Renal cortical epithelial cell (primary cell): ENCODE measurements at places on chromosomes 6 and 20. TPM values are rescaled to one million over a fixed set of nuclear protein-coding genes. Genes with fewer than 3 reads are reported as not detected.
A peak's percentile ranks its signal among the peaks of the same experiment; 100 is the strongest.

GRCh38 chr6:97174471-97174870 is 108.5 kb downstream of the MMS22L start:
- no peak for DNase-seq

DNA sequence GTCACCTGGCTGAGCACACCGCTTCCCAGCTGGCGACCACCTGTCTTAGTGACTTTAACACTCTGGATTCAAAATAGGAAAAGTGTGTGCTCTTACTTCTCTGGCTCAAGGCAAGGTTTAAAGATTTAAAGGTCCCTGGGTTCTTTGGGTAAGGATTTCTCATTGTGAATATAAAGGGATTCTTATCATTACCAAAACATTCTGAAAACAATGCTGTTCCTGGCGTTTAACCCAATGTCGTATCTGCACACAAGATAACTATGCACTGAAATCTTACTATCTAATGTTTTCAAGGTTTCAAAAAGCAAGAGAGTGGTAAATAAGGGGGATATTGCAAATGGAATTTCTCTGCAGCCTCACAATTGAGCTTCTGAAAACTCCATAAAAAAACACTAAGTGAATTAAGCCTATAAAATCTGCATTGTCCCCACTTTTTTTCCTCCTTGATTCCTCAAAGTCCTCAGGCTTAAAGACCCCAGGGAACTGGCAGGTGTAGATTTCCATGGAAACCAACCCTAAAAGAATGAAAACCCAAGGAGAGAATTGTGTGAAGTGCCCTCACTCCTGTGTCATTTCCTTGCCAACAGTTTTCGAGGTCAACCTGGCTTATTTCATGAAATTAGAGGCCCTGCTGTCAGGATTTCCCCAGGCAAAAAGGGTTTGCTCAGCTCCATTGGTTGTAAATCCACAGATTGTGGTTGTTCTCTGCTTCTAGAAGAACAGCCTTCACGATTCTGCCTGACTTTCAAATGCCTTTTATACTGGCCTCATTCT is 44.0 kb downstream of the BMP2 start:
- no peak for DNase-seq

GRCh38 chr20:19807946-19808330 is 49.9 kb downstream of the RIN2 start:
- DNase-seq = no peak

DNA sequence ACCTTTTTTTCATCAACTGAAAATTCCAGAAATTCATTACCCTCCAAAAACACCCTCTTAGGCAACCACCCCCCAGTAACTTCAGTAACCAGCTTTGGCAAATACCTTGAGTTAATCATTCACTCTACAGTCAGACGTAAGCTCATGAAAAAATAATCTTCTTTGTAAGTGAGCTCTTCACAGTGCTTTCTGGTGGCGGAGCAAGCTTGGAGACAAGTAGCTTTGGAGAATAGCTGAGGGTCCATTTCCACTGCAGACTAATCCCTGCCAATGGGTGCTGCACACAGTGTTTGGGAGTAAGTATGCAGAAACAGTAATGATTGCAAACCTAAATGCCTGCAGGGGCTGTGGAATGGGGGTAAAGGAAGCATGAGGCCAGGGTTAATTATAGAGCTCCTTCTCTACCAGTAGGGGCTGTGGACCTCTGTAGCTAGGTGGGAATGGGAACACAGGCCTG is 56.8 kb upstream of the HINT3 start:
- DNase-seq = peak; percentile 95

GRCh38 chr20:62990306-62990825 is 16.4 kb downstream of the BHLHE23 start:
- no peak for DNase-seq

- no peak for DNase-seq
Measured at GRCh38 chr20:56440346-56441007, 27.9 kb upstream of the RTF2 start.

DNA sequence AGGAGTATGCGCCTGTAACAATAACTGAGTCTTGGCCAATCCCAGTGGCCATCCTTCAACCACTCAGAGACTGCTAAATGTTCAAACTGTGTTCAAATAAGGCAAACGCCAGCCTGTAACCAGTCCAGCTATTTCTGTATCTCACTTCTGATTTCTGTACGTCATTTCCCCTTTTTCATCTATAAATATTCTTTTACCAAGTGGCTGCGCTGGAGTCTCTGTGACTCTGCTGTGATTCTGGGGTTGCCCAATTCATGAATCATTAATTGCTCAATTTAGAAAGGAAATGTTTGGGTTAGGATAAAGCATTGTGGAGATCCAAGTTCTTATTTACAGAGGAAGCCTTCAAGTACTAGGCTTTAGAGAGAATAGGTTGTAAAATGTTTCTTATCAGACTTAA is 89.8 kb upstream of the UST start:
- no peak for DNase-seq

- peak; percentile 77 for DNase-seq
Measured at GRCh38 chr6:18400831-18401446, 13.8 kb downstream of the RNF144B start.

DNA sequence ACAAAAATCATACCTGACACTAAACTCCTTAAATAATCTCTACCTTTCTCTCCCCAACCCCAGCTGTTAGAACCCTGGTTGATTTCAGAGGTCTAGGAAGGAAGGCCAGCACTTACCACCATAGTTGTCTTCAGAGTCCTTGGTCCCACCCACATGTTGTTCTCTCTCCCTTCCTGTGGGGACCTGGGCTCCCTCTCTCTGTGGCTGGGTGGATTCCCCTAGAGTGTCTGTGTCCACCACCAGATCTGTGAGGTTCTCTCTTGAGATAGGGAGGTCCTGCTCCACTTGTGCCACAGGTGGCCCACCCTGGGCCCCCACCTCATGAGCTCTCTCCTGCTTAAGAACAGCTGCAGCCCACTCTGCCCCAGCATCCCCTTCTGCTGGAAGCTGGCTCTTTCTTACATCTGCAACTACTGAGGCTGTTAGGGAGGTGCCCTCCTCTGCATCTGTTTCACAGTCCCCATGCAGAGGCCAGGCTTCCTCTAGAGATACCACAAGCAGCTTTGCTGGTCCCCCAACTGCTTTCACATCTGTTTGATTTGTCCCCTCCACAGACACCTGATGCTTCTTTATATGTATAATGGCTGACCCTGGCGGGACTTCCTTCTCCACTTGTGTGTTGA is 5.2 kb downstream of the MDC1 start:
- DNase-seq = no peak

DNA sequence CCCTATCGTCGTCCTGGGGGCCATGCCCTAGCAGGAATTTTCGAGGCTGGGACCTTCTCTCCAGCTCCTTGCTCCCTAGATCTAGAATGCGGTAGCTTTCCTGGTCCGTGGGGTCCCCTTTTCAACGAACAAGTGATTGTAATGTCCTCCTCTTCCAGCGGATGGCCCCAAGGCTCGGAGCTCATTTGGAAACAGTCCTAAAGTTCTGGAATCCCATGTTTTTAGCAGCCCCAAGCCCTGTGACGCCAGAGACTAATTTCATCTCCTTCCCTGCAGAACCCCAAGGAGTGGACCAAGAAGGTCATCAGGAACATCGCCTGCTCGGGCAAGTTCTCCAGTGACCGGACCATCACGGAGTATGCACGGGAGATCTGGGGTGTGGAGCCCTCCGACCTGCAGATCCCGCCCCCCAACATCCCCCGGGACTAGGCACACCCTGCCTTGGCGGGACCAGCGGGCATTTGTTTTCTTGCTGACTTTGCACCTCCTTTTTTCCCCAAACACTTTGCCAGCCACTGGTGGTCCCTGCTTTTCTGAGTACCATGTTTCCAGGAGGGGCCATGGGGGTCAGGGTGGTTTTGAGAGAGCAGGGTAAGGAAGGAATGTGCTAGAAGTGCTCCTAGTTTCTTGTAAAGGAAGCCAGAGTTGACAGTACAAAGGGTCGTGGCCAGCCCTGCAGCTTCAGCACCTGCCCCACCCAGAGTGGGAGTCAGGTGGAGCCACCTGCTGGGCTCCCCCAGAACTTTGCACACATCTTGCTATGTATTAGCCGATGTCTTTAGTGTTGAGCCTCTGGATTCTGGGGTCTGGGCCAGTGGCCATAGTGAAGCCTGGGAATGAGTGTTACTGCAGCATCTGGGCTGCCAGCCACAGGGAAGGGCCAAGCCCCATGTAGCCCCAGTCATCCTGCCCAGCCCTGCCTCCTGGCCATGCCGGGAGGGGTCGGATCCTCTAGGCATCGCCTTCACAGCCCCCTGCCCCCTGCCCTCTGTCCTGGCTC is 48.5 kb downstream of the PYGB start:
- no peak for DNase-seq

GRCh38 chr6:159212028-159212427 is 42.8 kb downstream of the FNDC1 start:
- DNase-seq = no peak

- no peak for DNase-seq
Measured at GRCh38 chr6:86706449-86706848, 230.9 kb upstream of the HTR1E start.

Gene ZC2HC1B
- total RNA-seq = not detected in 2 replicates

Gene MAS1
- total RNA-seq = not detected in 2 replicates

Gene SLC26A8
- total RNA-seq = 0.05 TPM in 1 of 2 replicates, not detected in the other

Gene CARMIL1
- 37.0 and 55.7 TPM in 2 replicates for total RNA-seq

Gene POM121L2
- not detected in 2 replicates for total RNA-seq

Gene OGFRL1
- total RNA-seq = 34.5 and 96.0 TPM in 2 replicates

Gene BCAS4
- 5.7 and 7.1 TPM in 2 replicates for total RNA-seq
